ENCODE measurements at places on chromosomes 6 and 20.

DNA sequence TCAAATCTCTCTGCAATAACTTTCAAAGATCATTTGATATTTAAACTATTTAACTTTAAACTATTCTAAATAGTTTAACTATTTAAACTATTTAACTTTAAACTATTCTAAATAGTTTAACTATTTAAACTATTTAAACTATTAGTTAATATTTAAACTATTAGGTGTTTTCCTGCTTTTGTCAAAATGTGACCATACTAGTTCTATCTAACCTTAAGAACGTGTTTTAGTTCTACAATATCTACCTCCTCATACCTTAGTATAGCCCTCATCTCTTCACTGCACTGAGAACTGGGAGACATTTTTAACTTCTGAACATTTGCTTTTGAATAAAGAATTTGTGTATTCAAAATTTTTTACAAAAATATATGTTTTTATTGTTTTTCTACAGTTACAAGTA, 429.1 kb downstream of the ADGRB3 start:
- no peak for DNase-seq

DNA sequence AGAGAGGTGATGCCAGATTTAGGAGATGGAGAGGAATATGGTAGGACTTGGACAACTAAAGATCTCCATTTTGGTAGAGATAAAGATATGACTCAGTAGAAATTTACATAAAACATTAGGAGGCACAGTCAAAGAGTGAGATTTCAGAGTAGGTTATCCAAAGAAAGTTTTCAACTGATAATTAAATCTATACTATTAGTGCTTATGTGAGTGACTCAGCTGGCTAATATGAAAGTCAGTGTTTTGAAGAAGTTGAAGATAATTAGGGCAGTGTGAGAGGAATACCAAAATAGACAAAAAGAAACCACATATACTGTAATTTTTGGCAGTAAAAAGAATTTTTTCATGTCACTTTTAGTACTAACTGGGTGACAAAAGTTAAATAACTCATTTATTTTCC, 712.8 kb upstream of the HS3ST5 start:
- DNase-seq: no peak

DNA sequence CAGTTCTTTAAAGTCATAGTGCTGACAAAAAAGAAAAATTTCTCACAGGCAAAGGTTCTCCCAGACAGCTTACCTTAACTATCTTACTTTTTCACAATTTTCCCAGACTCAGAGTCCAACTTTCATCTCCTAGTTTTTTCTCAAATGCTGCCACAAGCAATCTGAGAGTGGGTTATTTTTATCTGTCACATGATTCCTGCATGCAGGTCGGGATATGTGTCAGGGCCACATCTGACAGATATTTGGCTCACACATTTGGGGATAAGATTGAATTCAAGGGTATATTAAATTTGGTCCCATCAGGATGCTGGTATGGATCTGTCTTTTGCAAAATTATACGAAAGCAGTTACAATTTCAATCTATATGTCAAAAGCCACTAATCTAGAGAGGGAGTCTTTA, 50.1 kb upstream of the SMIM29 start:
- no peak for DNase-seq

- DNase-seq: no peak
These were observed 324.5 kb downstream of the PREX1 start for GRCh38 chr20:48503166-48503815.

GRCh38 chr6:121726596-121726995, 291.1 kb downstream of the GJA1 start:
- no peak for DNase-seq

- no peak for DNase-seq
These were observed 54.0 kb downstream of the TRAF3IP2 start for GRCh38 chr6:111551521-111552231.

- no peak for DNase-seq
These were observed 29.2 kb downstream of the B4GALT5 start for GRCh38 chr20:49684335-49684997.
